ENCODE measurements at places on chromosomes 4 and X. TPM values are rescaled to one million over a fixed set of nuclear protein-coding genes. Genes with fewer than 3 reads are reported as not detected.

The OCRL gene
- 46.7 TPM for total RNA-seq

The FAM184B gene
- not detected for total RNA-seq

The QDPR gene
- total RNA-seq, result 25.2 TPM

The UGT2B11 gene
- total RNA-seq, result not detected

The GUCY1B1 gene
- 18.6 TPM for total RNA-seq

The GAB3 gene
- total RNA-seq, result 0.29 TPM

The PDGFRA gene
- 100 TPM for total RNA-seq

The SAGE1 gene
- total RNA-seq, result not detected

DNA sequence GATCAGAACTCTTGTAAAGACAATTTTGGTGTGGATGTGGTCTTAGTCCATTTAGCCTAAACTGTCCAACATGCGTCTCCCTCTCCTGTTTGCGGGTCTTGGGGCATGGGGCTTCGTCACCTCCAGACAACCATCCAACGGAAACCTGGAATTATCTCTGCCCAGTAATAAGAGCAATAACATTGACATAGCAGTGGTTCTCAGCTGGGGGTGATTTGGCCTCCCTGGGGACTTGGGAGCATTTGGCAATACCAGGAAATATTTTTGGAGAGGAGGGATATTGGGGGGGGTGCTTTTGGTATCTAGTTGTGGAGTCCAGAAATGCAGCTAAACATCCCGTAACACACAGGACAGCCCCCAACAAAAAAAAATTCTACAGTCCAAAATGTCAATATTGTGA is 47.2 kb downstream of the SEL1L3 start:
- no peak for DNase-seq

GRCh38 chr4:144575181-144575580 is 70.8 kb upstream of the HHIP start:
- no peak for DNase-seq

DNA sequence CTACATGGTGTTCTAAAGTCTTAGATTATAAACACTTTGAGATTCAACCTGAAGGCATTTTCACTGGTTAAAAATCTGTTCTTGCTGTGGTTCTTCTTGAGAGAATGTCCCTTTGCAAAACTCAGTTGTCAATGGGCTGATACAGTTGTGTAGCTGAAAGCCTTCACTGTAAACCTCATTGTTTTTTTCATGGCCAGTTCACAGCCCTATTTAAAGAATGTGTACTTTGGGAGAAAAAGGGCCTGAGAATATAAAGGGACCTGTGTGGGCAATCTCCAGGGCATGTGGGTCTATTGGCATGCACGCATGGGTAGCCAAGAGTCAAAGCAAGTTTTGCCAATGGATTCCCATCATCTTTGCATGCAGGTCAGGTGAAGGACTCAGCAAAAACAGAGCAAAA is 7.8 kb upstream of the MAP7D3 start:
- no peak for DNase-seq

GRCh38 chr4:45363931-45364330 is 637.6 kb upstream of the GNPDA2 start:
- no peak for DNase-seq

GRCh38 chr4:4521136-4521535 is 20.7 kb downstream of the STX18 start:
- DNase-seq, result no peak

- no peak for DNase-seq
Observed at GRCh38 chr4:8030121-8030781, 90.6 kb upstream of the AFAP1 start.

- no peak for DNase-seq
Observed at GRCh38 chrX:29196501-29196900, 609.3 kb downstream of the IL1RAPL1 start.

GRCh38 chr4:18749391-18749790 is 727.8 kb upstream of the LCORL start:
- DNase-seq, result no peak

GRCh38 chrX:123728554-123728953 is 4.3 kb downstream of the THOC2 start:
- no peak for DNase-seq

- DNase-seq, result no peak
Observed at GRCh38 chrX:44291468-44292092, 51.9 kb downstream of the EFHC2 start.

DNA sequence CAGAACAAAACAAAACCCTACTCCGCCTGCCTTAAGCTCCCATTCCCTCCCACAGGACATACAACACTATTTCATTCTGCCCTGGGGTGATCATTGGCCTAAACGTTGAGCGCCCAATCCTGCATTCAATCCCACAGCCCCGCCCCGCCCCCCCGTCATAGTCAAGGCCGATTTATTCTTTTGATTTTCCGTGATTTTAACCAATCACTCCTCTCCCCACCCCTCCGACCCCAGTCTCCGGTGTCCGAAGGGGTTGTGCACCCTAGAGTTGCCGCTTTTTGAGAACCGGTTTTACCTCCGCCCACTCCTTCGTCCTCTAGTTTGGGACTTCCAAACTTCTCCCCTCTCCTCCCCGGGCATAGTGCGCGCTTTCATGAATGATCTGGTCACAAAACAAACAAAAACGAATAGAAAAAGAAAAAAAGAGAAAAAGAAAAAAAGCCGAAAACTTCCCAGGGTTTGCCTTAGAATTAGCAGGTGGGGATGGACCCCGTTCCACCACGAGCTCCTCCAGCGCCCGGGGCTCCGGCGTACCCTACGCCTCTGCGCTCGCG is 446 bp upstream of the UBE2A start:
- no peak for DNase-seq

- no peak for DNase-seq
Observed at GRCh38 chr4:7790999-7791398, 148.7 kb downstream of the AFAP1 start.

DNA sequence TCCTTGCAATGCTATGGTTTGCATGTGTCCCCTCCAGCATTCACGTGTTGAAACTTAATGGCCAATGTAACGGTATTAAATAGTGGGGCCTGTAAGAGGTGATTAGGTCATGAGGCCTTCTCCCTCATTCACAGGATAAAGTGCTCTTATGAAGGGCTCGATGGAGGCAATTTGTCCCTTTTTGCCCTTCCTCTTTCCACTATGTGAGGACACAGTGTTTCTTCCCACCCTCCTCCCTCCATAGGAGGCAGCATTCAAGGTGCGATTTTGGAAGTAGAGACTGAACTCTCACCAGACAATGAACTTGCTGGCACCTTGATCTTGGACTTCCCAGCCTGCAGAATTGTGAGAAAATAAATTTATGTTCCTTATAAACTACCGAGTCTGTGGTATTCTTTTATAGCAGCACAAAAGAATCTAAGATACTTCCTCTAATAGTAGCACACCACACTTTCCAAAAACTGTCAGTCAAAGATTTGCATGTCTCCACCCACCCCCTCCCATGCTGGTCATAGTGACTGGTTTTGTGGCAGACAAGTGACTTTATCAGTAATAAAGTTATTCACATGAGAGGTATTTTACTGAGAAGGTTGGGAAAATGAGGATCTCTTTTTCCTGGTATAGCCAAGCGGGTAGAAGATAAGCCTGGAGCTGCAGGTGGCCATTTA is 113.5 kb upstream of the TTC29 start:
- DNase-seq, result no peak

- no peak for DNase-seq
Observed at GRCh38 chr4:53371843-53372521, 5.5 kb upstream of the FIP1L1 start.

DNA sequence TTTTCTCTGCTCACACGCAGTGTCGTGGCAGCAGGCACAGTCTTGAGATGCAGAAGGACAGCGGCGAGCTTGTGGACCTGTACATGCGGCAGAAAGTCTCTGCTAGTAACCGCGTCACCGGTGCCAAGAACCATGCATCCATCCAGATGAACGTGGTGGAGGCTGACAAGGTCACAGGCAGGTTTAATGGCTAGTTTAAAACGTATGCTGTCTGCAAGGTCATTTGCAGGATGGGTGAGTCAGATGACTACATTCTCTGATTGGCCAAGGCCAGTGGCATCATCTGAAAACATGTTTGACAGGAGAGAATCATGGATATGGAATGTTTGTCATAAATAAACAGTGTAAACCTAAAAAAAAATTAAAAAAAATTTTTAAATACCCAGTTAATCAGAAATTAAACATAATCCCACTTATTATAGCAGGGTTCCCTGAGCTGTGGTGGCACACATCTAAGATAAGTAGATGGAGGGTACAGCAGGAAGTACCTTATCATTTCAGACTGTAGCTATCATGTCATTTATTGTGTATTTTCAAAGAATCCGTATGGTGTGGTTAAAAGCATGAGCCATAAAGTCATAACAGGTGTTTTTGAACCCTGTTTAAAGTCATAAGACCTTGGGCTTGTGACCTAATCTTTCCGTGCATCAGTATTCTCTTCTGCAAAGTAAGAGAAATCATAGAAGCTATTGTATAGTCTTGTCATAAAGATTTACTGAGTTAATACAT is 7.5 kb upstream of the BMP2K start:
- no peak for DNase-seq

- DNase-seq, result no peak
Observed at GRCh38 chr4:185886832-185887524, 75.0 kb upstream of the SORBS2 start.

DNA sequence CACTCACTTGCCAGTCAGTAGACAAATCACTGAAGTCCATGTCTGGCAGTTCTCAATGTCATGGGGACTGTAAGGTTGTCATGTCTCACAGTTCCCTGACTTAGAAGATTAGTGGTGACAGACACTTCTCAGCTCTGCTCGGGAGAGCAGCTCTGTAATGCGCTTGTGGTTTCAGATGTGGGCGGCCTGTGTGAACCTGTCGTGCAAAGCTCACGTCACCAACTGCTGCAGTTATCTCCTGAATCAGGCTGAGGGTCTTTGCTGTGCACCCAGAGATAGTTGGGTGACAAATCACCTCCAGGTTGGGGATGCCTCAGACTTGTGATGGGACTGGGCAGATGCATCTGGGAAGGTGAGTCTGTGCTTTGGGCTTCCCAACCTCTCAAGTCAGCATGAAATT is at the start of gene IL9R:
Gene IL9R, plus strand, starts transcription at position 261 of the 400 bp plus-strand sequence. Its CDS starts 64 bp downstream, at position 325.
- DNase-seq, result no peak

- DNase-seq, result no peak
Observed at GRCh38 chr4:20126906-20127305, 124.8 kb upstream of the SLIT2 start.

DNA sequence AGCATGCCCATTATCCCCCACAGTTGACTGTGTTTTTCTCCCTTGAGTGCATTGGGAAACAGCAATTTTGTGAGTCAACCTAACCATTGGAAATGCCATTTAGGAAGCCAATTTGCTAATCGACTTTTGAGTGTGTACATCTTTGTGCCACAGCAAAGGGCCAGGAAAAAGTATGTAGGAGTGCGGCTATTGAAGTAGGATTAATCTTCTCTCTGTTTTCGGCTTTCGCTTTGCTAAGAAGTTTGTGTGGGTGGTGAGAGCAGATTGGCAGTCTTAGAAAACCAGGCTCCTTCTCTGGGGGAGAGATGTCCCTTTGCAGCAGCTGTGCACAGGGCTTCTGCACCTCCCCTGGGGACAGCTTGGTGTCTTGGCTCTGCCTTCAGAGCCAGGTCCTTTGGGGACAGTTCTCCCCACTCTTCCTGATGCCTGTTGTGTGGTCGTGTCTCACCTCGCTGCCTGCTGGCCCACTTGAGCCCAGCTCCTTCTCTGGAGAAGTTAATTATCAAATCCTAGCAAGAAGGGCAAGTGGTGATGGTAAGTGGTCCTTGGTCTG is 74.5 kb downstream of the GEMIN8 start:
- no peak for DNase-seq

DNA sequence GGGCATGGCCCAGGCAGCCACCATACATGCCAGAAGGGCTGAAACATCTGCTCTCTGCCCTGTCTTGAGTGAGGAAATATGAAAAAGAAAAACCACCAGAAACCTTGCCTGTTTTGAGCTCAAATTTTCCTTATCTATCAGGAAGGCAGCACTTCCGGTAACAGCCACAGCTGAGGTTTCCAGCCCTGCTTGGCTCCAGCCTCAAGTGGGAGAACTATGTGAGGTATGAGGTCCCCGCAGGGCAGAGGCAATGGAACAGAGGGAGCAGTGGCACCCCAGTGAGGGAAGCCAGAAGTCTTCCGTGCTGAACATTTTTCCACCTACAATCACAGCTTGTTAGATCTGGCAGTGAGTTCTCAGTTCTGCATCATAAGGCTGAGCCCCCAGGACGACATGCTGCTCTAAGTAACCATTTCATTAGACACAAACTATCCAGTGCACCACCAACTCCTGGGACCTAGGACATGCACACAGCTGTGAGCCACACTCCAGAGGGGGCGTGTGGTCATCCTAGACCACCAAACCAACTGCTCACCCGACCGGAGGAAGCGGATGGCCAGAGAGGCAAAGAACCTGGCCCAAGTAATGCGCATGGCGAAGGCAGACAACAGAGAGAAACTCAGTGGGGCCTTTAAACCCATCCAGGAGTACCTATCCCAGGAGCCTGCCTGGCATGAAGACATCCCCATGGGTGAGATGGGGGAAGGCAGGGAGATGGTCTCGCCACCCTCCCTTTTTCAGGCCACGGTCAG is 22.6 kb downstream of the WDR1 start:
- no peak for DNase-seq

GRCh38 chr4:25837107-25837506 is 25.7 kb downstream of the SEL1L3 start:
- no peak for DNase-seq

- DNase-seq, result no peak
Observed at GRCh38 chr4:62881210-62881609, 1528.0 kb downstream of the TECRL start.

- no peak for DNase-seq
Observed at GRCh38 chrX:13487731-13488505, 81.5 kb upstream of the EGFL6 start.

DNA sequence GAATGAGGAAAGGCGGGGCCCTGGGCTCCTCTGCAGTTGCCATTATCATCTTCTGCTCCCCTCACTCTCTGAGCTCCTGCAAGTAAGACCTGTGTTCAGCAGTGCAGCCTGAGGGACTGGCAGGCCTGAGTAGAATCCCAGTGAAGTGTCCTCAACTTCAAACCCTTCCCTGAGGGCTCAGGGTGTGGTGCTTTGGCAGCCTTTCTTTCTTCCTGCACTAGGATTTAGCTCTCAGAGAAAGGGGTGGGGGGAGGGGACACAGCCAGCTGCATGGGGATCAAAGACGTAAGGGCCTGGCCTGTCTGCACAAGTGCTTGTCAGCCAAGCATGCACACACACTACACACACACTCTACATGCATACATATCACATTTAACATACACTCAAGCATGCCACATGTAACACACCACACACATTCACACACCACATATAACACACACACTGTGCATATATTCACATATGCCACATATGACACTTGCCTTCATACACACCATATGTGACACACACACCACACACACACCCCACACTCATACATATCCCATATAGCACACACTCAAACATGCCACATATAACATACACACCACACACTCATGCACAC is 223.4 kb upstream of the RPL34 start:
- no peak for DNase-seq

DNA sequence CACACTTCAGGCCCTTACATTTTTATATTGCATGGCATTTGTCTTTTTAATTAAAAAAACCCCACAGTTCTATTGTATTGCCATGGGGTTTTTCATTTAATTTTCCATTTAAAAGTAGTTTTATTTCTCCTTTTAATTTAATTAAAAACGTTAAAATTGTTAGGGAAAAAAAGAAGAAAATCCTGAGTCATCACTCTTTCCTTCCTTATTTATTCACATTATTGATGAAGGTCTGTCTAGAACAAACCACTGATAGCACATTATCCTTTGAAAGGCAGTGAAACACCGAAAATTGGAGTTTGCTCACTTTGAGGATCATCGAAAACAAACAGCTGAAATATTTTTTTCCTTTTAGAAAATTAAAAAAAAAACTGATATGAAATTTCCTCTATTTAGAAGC is 759.7 kb upstream of the MAGEB2 start:
- DNase-seq, result no peak

- DNase-seq, result no peak
Observed at GRCh38 chr4:140116442-140117104, 37.4 kb downstream of the MAML3 start.

- DNase-seq, result no peak
Observed at GRCh38 chr4:43481526-43481925, 589.0 kb downstream of the GRXCR1 start.

Data from mesothelial cell of epicardium (in vitro differentiated cells).